ENCODE measurements at places on chromosomes 3 and 15. TPM values are rescaled to one million over a fixed set of nuclear protein-coding genes. Genes with fewer than 3 reads are reported as not detected.
A peak's percentile ranks its signal among the peaks of the same experiment; 100 is the strongest.

The CD96 gene
- total RNA-seq, result 0.20 TPM

The LCTL gene
- total RNA-seq, result not detected

GRCh38 chr3:128471110-128471509 is 4.4 kb upstream of the DNAJB8 start:
- no peak overlapping the region for H3K4me3 ChIP-seq
- no peak for DNase-seq
- no peaks in the 10 kb centered on the region for H3K4me1 ChIP-seq

GRCh38 chr15:100318880-100319279 is 22.9 kb downstream of the ADAMTS17 start:
- no peaks in the 10 kb centered on the region for H3K36me3 ChIP-seq
- H3K27ac ChIP-seq, result no peak overlapping the region
- no peak overlapping the region for H3K4me3 ChIP-seq
- no peak for DNase-seq
- no peaks in the 10 kb centered on the region for H3K27me3 ChIP-seq
- H3K4me1 ChIP-seq, result no peaks in the 10 kb centered on the region

DNA sequence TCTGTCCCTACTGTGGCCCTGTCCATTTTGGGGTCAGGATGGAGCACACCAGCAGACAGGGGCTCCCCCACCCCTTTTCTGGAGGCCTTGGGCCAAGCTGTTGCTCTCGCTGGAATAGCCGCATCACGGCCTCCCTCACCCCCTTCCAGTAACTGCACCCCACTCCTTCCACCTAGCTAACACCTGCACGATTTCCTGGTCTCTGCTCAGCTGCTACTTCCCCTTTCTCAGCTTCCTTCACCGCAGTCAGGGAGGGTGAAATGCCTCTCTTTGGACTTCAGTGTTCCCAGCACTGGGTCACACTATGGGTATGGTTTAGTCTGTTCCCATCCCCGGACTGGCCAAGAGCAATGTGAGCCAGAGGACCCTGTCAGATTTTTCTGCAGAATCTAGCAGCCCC is 400.2 kb downstream of the MCTP2 start:
- no peak overlapping the region for H3K4me3 ChIP-seq
- no peak overlapping the region for H3K27ac ChIP-seq
- no peaks in the 10 kb centered on the region for H3K36me3 ChIP-seq
- DNase-seq, result no peak

The IL17RC gene
- total RNA-seq, result 45.0 TPM

DNA sequence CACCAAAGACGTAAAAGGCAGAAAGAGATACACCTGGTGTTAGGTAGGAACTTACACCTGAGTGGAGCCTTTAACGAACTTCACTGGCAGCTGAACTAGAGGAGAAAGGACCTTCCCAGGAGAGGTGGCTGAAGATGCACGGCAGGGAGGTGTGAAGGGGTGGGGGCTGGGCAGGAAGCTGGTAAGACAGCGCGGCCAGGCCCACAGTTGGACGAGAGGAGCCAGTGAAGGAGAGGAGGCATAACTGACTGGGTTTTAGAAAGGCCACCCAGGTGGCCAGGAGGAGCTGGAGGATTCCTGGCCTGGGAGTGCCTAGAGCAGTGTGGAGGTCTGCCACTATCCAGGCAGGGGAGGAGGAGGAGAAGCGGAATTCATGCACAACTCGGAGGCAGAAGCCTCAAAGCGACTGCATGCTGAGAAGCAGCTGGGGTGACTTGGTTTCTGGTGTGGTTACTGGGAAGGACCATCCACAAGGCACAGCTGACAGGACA is 51.9 kb downstream of the SLC41A3 start:
- H3K4me3 ChIP-seq, result no peak overlapping the region
- no peak for DNase-seq
- no peaks in the 10 kb centered on the region for H3K36me3 ChIP-seq

DNA sequence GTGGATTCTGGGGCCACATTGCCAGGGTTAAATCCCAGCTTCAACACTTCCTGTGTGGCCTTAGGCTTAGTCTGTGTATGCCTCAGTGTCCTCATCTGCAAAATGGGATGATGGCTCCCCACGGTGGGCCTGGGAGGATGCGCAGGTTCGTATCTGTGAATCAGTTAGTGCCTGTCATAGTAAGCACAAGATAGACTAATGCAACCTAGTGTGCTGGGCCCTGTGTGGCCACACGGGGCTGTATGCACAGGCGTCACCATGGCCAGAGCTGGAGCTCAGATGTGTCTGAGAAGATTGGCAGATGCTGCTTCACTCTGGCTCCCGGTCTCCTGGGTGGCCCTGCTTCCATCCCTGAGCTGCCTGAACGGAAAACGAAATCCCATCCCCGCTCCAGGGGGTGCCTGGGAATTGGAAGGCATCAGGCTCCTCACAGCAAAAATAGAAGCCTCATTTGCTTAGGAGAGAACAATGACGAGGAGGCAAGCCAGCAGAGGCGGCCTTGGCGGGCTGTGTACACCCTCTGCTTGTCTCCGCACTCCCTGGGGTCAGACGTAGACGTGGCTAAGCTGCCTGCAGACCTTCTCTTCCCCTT is 103.6 kb downstream of the APBA2 start:
- peaks cover 72% of the 10 kb centered on the region for H3K27me3 ChIP-seq
- DNase-seq, result no peak
- no peaks in the 10 kb centered on the region for H3K4me1 ChIP-seq
- H3K27ac ChIP-seq, result no peak overlapping the region
- H3K4me3 ChIP-seq, result no peak overlapping the region
- no peaks in the 10 kb centered on the region for H3K36me3 ChIP-seq

The HACD2 gene
- 38.4 TPM for total RNA-seq

- DNase-seq, result no peak
- no peaks in the 10 kb centered on the region for H3K4me1 ChIP-seq
- peaks cover 18% of the 10 kb centered on the region for H3K27me3 ChIP-seq
- H3K4me3 ChIP-seq, result no peak overlapping the region
- H3K36me3 ChIP-seq, result no peaks in the 10 kb centered on the region
Measured at GRCh38 chr3:133096900-133097613, 58.9 kb downstream of the TMEM108 start.

The KCTD6 gene
- 7.8 TPM for total RNA-seq

GRCh38 chr15:59274126-59274970 is 67.7 kb downstream of the LDHAL6B start:
- DNase-seq, result peak; percentile 54
- no peaks in the 10 kb centered on the region for H3K27me3 ChIP-seq
- peaks cover 73% of the 10 kb centered on the region for H3K4me1 ChIP-seq
- peak overlapping the region; percentile 98 for H3K27ac ChIP-seq

The BFSP2 gene
- total RNA-seq, result not detected

DNA sequence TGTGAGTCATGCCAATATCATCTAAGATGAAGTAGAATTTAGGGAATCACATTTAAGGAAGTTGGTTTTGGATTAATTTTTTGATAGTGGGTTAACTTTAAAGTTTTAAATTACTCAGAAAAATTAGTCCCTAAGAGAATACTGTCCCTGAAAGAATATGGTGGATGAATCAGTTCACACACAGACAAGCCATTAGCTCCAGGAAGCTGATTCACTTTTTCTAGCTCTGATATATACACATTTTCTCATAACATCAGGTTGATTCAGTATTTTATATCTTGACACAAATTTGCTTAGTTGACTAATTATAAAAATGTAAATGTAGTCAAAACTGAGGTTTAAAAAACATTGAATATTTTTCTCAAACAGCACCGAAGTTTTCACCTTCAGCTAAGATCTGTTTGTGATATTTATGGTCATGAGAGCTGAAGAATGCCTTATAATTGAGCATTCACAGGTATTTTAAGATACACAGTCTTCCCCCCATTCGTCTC is 55.1 kb downstream of the MYH15 start:
- H3K27ac ChIP-seq, result no peak overlapping the region
- no peaks in the 10 kb centered on the region for H3K4me1 ChIP-seq
- no peaks in the 10 kb centered on the region for H3K36me3 ChIP-seq
- H3K4me3 ChIP-seq, result no peak overlapping the region
- DNase-seq, result no peak

The SH2D7 gene
- total RNA-seq, result not detected

- H3K4me1 ChIP-seq, result no peaks in the 10 kb centered on the region
- no peaks in the 10 kb centered on the region for H3K36me3 ChIP-seq
- DNase-seq, result no peak
- H3K27me3 ChIP-seq, result peaks cover 82% of the 10 kb centered on the region
- H3K27ac ChIP-seq, result no peak overlapping the region
- H3K4me3 ChIP-seq, result no peak overlapping the region
Measured at GRCh38 chr15:85886309-85886811, 91.6 kb upstream of the KLHL25 start.

DNA sequence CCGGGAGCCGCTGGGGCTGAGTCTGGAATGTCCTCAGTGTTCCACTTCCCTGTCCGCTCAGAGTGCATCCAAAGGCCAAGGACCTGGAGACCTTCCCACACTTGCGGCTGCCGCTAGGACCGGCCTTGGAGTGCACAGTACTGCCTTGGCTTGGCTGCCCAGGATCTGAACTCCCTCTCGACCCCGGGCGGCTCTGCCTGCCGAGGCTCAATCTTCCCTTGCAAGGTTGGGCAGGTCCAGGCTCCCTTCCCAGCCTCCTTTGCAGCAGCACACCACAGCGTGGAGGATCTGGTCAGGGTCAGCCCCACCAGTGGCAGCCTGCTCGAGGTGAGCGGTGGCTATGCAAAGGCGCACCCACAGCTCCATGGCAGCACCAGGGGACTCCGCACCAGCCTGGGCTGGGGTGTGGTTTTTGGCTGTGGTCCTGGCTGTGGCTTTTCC is 69.2 kb downstream of the PLXNA1 start:
- H3K4me1 ChIP-seq, result no peaks in the 10 kb centered on the region
- H3K36me3 ChIP-seq, result no peaks in the 10 kb centered on the region
- H3K27ac ChIP-seq, result no peak overlapping the region
- peak; percentile 76 for DNase-seq

DNA sequence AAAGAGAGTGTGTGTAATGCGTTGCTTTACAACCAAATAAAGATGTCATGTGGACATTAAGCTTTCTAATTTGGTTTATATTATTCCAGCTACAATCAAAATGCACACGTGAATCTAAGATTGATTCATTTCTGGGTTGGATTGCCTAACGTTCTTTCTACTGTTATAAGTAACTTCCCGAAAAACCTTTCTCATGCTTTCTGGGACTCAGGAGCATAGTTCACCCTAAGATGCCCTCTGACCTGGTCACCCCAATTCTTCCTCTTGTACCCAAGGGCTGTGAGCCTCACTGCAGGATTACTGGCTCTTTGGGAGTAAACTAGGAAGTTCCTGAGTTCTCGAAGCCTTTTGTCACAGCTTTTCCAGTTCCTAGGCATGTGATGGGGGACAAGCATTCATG is 12.7 kb upstream of the LMCD1 start:
- H3K36me3 ChIP-seq, result no peaks in the 10 kb centered on the region
- DNase-seq, result no peak
- H3K4me3 ChIP-seq, result no peak overlapping the region
- H3K27me3 ChIP-seq, result no peaks in the 10 kb centered on the region

- DNase-seq, result no peak
- H3K4me1 ChIP-seq, result no peaks in the 10 kb centered on the region
- H3K36me3 ChIP-seq, result no peaks in the 10 kb centered on the region
- peaks cover 3% of the 10 kb centered on the region for H3K27me3 ChIP-seq
- H3K27ac ChIP-seq, result no peak overlapping the region
- H3K4me3 ChIP-seq, result no peak overlapping the region
Measured at GRCh38 chr15:78838489-78838888, 27.2 kb upstream of the ADAMTS7 start.

The GATM gene
- 10.0 TPM for total RNA-seq

GRCh38 chr15:69304182-69304545 is 5.5 kb downstream of the PAQR5 start:
- H3K4me3 ChIP-seq, result no peak overlapping the region
- 0 out of 2 replicates have a peak, but pooled peaks cover 5% of the 10 kb centered on the region for H3K27me3 ChIP-seq
- no peaks in the 10 kb centered on the region for H3K36me3 ChIP-seq
- no peak for DNase-seq
- peaks cover 15% of the 10 kb centered on the region for H3K4me1 ChIP-seq

DNA sequence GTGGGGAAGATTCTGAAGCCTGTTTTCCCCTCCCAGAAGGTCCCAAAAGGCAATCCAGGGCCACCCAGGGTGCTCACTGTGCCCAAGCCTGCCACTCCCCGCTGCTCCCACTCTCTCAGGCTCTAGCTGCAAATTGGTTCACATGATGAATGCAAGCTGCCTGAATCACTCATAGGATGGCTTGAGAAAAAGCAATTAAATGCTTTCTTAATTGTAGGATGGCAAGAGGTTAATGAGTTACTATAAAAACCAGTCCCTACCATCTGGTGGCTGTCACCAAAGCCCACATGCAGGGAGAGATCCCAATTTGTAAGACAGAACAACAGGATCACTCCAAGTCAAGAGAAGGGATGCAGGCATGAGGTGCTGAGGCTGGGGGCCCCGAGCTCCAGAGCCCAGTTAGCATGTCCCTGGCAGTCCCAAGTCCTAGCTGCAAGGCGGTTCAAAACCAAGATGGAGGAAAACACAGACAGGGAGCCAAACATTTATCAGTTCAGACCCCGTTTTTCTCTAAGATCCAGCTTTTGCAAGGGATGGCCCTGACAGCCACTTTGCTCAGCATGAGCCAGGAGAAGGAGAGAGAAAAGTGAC is 207.1 kb downstream of the UACA start:
- H3K4me3 ChIP-seq, result no peak overlapping the region
- H3K27me3 ChIP-seq, result no peaks in the 10 kb centered on the region
- no peak for DNase-seq
- no peaks in the 10 kb centered on the region for H3K4me1 ChIP-seq

- no peaks in the 10 kb centered on the region for H3K36me3 ChIP-seq
- no peak overlapping the region for H3K27ac ChIP-seq
- no peak for DNase-seq
- H3K27me3 ChIP-seq, result no peaks in the 10 kb centered on the region
- H3K4me3 ChIP-seq, result no peak overlapping the region
Measured at GRCh38 chr3:116186049-116186448, 259.2 kb downstream of the LSAMP start.

- H3K36me3 ChIP-seq, result no peaks in the 10 kb centered on the region
- H3K4me1 ChIP-seq, result peaks cover 33% of the 10 kb centered on the region
- H3K4me3 ChIP-seq, result peak overlapping the region; percentile 74
- peak overlapping the region; percentile 84 for H3K27ac ChIP-seq
- H3K27me3 ChIP-seq, result no peaks in the 10 kb centered on the region
Measured at GRCh38 chr15:42274702-42274989, 1.4 kb upstream of the TMEM87A start.

The ADAMTS17 gene
- 2.0 TPM for total RNA-seq

- H3K27me3 ChIP-seq, result no peaks in the 10 kb centered on the region
- no peak for DNase-seq
- peaks cover 9% of the 10 kb centered on the region for H3K4me1 ChIP-seq
- H3K36me3 ChIP-seq, result no peaks in the 10 kb centered on the region
- no peak overlapping the region for H3K27ac ChIP-seq
Measured at GRCh38 chr3:129567176-129567705, 24.3 kb downstream of the H1-8 start.

The CD86 gene
- total RNA-seq, result not detected

DNA sequence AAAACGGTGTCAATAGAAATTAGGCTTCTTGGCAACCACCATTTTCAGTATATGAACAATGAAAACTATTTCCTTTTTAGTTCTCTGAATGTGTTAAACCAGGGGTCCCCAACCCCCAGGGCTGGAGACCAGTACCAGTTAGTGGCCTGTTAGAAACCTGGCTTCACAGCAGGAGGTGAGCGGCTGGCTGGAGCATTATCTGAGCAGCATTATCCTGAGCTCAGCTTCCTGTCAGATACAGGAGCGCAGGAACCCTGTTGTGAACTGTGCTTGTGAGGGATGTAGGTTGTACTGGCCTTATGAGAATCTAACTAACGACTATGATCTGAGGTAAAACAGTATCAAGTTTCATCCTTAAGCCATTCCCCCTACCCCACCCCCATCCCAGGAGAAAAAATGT is 328.7 kb downstream of the ZBBX start:
- no peak overlapping the region for H3K4me3 ChIP-seq
- H3K36me3 ChIP-seq, result no peaks in the 10 kb centered on the region
- H3K27ac ChIP-seq, result no peak overlapping the region
- H3K4me1 ChIP-seq, result no peaks in the 10 kb centered on the region
- no peak for DNase-seq

The C15orf62 gene
- 0.23 TPM for total RNA-seq

The TMEM42 gene
- total RNA-seq, result 18.2 TPM

Measured in PC-9 (cell line).